ENCODE measurements at places on chromosomes 2 and 18.

- DNase-seq, result no peak
These were observed 1250.2 kb downstream of the LRP1B start for GRCh38 chr2:140880573-140880972.

DNA sequence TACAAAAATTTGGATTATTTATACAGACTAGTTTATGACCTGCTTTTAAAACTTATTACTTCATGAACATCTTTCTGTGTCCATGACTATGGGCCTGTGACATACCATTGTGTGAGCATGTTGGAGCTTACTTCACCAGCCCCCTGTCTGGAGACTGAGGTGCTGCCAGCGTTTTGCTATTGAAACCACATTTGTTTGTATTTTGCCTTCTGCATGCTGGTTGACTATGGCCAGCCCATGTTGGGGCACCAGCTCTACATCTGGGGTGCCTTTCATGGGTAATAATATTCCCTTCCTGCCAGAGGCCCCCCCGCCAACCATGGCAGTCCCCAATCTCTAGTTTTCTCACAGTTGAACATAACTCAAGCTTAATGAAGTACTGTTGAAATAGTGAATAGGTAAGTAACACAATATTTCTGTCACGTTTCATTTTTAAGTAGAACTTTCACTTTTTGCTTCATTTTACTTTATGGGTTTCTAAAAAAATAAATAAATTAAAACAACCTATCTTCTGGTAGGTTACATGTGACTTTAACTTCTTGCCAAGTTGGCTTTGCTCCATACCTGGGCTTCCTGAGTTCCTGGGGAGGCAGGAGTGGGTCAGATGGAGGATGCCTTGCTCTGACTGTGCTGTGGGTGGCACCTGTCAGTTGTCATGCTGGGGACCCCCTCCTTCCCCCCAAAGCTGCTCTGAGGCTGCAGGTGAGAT lies 63.9 kb downstream of the DGKD start:
- no peak for DNase-seq

- no peak for DNase-seq
These were observed 100.5 kb upstream of the MEIS1 start for GRCh38 chr2:66334237-66335029.

GRCh38 chr18:58525517-58525916 lies 103.4 kb downstream of the ALPK2 start:
- no peak for DNase-seq

- no peak for DNase-seq
These were observed 1.4 kb upstream of the XRCC5 start for GRCh38 chr2:216107760-216108159.

All from CD8-positive, alpha-beta memory T cell (primary cell).